ENCODE measurements at places on chromosomes 16 and 17.
A peak's percentile ranks its signal among the peaks of the same experiment; 100 is the strongest.

GRCh38 chr17:46002311-46002972, 3.4 kb downstream of the STH start:
- DNase-seq: peak; percentile 79

GRCh38 chr16:29710227-29711219, 31.5 kb downstream of the QPRT start:
- DNase-seq: peak; percentile 65

DNA sequence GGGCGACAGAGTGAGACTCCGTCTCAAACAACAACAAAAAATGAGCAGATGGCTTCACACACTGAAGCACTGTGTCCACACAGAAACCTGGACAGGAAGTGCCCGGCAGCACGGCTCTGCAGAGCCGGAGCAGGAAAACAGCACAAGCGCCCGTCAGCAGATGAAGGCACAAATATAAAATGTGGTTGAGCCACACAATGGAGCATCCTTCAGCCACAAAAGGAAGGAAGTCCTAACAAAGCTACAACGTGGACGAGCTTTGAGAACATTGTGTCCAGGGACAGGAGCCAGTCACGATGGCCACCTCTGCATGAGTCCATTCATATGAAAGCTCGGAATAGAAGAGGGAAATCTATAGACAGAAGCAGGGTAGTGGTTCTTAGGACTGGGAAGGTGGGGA, 15.7 kb downstream of the RHBDF2 start:
- DNase-seq: no peak

GRCh38 chr17:8941980-8942622, 23.4 kb downstream of the PIK3R5 start:
- peak; percentile 57 for DNase-seq

- DNase-seq: no peak
Observed at GRCh38 chr16:46691726-46692125, 2.3 kb downstream of the ORC6 start.

DNA sequence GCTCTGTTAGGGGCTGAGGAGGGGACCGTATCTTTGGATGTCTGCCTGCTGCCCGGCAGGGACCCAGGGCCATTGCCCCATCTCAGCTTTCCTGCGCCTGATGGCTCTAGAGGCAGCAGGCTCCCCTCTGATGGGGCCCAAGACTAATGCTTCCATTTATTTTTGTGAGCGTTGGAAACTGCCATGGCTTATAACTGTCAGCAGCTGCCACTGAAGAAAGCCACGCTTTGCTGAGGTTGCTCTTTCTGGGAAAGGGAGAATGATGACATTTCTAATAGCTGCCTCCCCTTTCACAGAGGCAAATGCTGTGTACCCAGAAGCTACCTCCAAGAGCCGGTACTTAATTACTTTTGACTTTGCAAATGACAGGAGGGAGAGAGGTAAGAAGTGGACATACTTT, 103.8 kb downstream of the HAPSTR1 start:
- no peak for DNase-seq

DNA sequence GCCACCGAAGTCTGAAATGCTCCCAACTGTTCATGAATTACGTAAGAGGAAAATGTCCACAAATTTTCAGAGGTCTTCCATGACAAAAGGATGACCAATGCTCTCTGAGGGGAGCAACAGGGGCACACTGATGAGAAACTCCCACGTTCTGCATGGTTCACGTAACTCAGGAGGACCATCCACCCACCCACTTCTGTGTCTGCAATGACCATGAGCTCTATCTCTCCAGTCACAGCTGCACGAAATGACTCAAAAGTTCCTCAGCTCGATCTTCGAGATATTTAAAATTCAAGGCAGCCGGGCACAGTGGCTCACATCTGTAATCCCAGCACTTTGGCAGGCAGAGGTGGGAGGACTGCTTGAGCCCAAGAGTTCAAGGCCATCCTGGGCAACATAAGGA, 15.8 kb downstream of the WDR45B start:
- DNase-seq: no peak

GRCh38 chr16:10877472-10877946, 507 bp downstream of the CIITA start:
- peak; percentile 12 for DNase-seq

DNA sequence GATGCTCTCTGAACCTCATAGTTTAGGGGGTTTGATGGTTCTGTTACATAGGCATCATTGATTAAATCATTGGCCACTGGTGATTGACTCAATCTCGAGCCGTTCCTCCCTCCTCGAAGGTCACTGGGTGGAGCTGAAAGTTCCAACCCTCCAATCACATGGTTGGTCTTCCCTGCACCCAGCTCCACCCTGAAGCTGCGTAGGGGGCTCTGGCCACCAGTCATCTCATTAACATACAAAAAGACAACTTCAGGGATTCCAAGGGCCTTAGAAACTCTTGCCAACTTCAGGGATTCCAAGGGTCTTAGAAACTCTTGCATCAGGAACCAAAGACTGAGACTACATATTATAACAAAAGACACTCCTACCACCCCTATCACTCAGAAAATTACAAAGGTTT, 306.5 kb upstream of the TNRC6C start:
- no peak for DNase-seq

DNA sequence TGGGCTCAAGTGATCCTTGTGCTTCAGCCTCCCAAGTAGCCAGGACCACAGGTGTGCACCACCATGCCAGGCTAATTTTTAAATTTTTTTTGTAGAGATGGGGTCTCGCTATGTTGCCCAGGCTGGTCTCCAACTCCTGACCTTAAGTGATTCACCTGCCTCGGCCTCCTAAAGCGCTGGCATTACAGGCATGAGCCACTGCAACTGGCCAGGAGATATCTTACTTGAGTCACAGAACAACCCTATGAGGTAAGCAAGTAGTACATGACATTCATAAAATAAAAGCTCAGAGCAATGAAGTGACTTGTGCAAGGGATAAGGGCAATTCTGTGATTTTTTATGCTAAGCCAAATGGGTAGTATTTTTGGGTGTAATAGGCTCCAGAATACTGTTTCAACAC, 57.3 kb downstream of the CDC27 start:
- no peak for DNase-seq

DNA sequence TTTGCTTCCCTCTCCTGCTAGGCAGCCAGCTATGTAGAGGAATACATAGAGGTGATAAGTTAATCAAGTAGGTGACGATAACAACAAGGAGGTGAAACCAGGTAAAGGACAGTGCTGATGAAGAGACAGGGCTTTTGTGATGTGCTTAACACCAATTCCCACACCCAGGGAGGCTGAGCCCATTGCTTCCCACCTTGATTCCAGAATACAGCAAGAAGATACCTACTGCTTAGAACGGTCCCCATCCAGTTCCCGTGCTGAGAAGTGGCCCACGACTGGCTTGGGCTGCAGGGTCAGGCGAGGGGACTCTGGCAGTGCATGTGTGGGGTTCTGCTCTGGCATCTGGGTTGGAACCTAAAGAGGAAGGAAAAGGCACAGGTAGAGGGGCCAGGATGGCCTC, 16.1 kb upstream of the GFAP start:
- DNase-seq: no peak

DNA sequence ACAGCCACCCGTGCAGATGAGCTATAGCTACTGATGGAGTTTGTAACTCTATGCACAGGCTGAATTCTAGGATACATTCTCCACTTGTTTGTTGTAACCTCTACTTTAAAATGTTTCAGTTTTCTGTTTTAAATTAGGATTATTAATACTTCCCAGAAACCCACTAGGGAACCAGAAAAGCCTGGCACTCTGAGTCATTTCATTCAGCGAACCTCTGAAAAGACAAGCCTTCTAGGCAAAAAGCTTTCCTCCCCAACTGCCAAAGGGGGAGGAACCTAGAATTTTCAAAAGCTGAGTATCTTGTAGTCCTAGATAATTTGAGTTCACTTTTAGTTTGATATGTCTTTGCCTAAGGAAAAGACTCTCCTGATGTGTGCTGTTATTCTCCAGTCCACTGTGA, 43.2 kb downstream of the GOSR1 start:
- no peak for DNase-seq

- no peak for DNase-seq
Observed at GRCh38 chr17:44217738-44218343, 1.6 kb downstream of the UBTF start.

DNA sequence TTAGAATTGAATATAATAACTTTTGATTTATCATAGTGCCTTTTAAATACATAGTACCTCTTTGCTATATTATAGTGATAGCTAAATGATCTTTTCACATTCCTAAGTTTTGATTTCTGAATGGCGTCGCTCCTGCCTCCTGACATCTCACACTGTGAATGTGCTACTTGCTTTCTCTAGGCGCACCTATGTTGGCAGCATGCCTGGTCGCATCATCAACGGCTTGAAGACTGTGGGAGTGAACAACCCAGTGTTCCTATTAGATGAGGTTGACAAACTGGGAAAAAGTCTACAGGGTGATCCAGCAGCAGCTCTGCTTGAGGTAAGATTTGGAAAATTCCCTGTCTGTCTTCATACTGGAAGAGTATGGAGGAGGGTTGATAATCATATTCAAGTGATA, 29.8 kb upstream of the ABCC11 start:
- no peak for DNase-seq

GRCh38 chr16:7336742-7337141, 4.1 kb downstream of the RBFOX1 start:
- no peak for DNase-seq

DNA sequence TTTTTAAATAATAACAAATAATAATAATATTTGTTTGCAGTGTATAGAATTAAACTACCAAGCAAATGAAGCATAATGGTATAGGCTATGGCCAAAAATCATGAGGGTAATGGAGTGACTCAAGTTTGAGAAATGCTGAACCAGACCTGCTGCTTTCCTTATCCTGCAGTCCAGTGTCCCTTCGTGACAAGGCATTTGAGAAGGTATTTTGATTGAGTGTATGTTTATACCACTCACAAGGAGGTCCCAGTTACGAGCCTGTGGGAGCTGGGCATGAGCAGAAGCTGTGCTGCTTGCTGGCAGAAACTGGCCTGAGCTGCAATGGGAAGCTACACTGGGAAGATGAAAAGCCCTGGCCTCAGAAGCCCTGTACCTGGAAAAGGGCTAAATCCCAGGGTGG, 50.3 kb downstream of the GNAO1 start:
- no peak for DNase-seq

GRCh38 chr16:81321039-81321438, 6.3 kb downstream of the GAN start:
- DNase-seq: no peak

DNA sequence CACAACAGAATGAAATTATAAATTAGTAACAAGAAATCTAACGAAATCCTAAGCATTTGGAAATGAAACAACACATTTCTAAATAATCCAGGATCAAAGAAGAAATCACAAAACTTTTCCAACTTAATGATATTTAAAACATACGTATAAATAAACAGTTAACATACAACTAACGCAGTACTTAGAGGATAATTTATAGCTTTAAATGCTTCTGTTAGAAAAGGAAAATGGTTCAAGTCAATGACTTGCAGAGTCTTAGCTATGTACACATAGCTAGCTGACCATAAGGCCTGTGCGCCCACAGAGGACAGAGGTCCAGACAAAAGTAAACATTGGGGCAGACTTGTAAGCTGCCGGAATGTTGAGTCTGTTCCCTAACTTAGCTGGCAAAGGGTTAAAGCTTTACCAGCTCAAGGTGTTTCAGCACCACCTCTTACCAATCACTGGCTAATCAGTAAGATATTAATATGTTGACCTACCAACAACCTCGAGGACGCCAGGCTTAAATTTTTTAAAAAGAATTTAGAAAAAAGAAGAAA, 84.6 kb downstream of the PARN start:
- no peak for DNase-seq

- peak; percentile 1 for DNase-seq
Observed at GRCh38 chr17:77729587-77729986, 228.9 kb upstream of the TNRC6C start.

- no peak for DNase-seq
Observed at GRCh38 chr17:19364699-19365498, 2.4 kb upstream of the B9D1 start.

DNA sequence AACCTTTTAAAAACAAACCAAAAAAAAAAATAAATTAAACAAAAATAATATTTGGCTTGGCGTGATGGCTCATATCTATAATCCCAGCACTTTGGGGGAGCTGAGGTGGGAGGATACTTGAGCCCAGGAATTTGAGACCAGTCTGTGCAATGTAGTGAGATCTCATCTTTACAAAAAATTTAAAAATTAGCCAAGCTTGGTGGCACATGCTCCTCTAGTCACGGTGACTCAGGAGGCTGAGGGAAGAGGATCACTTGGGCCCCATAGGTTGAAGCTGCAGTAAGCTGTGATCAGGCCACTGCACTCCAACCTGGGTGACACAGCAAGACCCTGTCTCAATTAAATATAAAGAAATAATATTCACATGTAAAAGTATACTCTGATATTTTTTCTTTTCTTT, 12.2 kb downstream of the GNGT2 start:
- DNase-seq: no peak

- no peak for DNase-seq
Observed at GRCh38 chr17:32835291-32835761, 41.6 kb downstream of the MYO1D start.

- DNase-seq: no peak
Observed at GRCh38 chr17:32445497-32445896, 1.2 kb downstream of the PSMD11 start.

DNA sequence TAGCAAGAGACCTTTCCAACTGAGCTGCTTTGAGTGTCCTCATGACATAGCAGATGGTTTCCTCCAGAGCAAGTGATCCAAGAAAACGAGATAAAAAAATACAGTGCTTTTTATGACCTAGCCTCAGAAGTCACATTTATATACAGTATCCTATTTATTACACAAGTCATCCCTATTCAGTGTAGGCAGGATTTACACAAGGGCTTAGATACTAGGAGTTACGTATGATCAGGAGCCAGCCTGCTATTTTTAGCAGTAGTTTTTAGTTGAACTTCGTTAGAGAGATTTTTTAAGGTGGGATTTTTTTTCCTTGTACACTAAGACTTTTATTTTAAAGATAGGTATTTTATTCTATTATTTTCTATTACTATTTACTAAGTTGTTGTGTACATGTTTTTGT, 58.4 kb downstream of the PHKB start:
- no peak for DNase-seq

DNA sequence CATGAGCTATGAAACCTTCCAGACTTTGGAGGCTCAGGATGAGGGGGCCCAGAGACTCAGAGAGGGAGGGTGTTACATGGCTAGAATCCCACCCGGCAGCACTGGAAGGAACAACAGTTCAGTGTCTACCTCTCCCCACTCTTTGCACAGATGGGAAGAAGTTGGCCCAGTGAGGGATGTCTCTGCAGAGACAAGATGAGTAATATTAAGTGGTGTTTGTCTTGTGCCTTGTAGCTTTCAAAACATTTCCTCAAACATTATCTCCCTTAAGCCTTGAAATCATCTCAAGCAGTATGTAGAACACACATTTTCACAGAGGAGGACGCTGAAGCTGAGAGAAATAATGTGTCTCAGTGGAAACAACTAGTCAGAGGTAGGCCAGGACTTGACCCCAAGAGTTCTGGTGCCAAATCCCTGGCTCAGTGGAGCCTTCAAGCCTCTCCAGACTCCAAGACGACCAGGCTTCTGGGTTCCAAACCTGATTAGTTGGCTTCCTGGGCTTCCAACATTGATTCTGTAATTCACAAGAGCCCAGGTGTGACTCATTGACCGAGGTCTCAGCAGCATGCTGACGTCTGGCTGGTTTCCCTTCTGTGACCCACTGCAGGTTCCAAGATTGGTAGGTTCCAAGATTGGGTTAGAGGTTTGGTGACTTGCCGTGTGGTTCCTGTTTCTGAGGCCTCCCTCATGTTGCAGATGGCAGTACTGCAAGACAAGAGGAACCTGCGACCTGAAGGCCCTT, 7.4 kb downstream of the RNF112 start:
- DNase-seq: peak; percentile 10

- no peak for DNase-seq
Observed at GRCh38 chr17:28112181-28112580, 69.7 kb downstream of the NLK start.

Data from activated CD4-positive, alpha-beta T cell treated with anti-CD3 and anti-CD28 coated beads, Interleukin-2, amount 10 ng/mL, durations not matched to agents 7 days and 5 days (primary cell).